ENCODE measurements at places on chromosomes 2 and 18.

GRCh38 chr2:32564417-32565035 lies 63.3 kb upstream of the TTC27 start:
- DNase-seq: no peak

GRCh38 chr2:56099963-56100362 lies 83.8 kb upstream of the CCDC85A start:
- no peak for DNase-seq

DNA sequence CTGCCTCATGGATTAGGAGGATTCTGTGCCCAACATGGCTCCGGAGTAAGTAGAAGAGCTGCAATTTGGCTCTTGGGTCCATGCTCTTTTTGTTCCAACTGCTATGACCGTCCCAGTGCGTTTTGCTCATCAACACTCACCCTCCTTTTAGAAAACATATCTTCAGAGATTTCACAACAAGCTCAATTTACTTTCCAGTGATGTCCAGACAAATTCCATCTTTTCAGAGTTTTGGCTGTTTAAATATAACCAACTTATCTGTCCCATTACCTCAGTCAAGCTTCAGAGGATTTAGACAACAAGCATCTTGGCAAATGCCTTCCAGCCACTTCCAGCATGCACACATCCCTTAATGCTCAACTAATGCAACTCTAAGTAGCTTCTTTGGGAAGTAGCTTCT lies 6.9 kb upstream of the SLC14A2 start:
- DNase-seq: no peak

DNA sequence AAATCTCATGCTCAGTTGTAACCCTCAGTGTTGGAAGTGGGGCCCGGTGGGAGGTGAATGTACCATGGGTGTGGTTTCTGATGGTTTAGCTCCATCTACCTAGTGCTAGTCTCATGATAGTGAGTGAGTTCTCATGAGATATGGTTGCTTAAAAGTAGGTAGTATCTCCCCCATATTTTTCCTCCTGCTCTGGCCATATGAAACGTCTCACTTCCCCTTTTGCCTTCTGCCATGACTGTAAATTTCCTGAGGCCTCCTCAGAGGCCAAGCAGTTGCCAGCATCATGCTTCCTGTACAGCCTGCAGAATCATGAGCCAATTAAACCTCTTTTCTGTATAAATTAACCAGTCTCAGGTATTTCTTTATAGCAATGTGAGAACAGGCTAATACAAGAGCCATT lies 62.8 kb upstream of the RNF152 start:
- no peak for DNase-seq

- DNase-seq: peak; percentile 40
Observed at GRCh38 chr18:23540867-23541266, 37.6 kb downstream of the RMC1 start.

- DNase-seq: no peak
Observed at GRCh38 chr18:3793545-3793944, 343.6 kb downstream of the TGIF1 start.

DNA sequence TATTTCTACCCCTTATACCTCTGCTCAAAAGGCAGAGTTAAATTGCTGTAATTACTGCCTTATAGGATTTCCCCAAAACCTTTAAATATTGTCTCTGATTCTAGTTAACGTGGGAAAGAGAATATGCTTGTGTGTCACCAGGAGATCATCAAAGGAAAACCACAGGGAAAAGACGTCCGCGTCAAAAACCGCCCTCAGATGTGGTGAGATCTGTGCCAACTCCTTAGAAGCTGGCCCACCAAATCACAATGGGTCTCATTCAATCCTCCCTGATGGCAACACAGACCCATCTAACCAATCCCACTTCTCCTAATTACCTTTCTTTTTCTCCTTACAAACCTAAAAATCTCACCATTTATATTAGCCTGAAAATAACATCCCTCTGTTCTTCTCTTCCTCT lies 25.4 kb downstream of the VPS54 start:
- no peak for DNase-seq

DNA sequence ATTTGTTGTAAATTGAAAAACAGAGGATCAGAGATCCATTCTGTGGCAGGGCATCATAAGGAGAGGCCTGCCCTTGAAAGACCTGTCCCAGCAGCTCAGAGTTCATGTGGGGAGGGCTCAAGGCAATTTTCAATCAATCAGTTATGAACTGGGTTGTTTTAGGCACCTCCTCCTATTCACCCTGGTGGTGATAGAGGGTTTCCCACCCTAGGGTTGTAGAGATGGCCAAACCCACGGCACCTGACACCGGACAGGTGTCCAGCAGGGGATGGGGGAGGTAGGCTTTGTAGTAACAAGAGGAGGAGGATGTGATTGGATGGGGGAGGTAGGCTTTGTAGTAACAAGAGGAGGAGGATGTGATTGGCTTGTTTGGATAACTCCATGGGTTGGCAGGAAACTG lies 205.7 kb downstream of the SOCS6 start:
- DNase-seq: no peak

DNA sequence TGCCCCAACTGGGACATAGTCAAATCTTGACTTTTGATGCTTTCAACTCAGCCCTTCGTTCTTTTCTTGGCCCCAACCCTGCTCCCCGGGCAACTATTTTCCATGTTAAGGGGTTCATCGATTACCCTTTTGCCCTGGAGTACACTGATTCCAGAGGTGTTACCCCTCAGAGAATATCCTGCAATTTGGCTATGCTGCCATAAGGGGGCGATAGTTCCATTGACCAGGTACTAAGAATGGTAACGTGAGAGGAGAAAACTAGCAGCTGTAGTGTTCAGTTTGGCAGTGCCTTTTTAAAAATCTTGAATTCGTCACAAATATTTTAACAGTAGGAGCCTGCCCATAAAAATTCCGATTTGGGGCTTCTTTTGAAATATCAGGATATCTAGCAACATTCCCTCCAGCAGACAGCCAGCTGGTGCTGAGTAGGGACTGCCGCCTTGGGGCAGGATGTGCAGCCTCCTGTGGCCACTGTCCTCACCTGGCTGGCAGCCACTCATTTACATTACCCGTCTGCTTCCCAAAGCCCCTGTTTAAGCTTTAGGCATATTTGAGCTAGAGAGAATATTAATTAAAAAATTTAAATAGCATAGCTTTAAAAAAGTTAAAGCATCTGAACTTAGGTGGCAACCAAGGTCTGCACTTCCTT lies 146.3 kb upstream of the SKOR2 start:
- DNase-seq: no peak

GRCh38 chr18:69380324-69380723 lies 20.4 kb upstream of the DOK6 start:
- no peak for DNase-seq

GRCh38 chr18:79580498-79581171 lies 99.0 kb upstream of the CTDP1 start:
- DNase-seq: no peak

DNA sequence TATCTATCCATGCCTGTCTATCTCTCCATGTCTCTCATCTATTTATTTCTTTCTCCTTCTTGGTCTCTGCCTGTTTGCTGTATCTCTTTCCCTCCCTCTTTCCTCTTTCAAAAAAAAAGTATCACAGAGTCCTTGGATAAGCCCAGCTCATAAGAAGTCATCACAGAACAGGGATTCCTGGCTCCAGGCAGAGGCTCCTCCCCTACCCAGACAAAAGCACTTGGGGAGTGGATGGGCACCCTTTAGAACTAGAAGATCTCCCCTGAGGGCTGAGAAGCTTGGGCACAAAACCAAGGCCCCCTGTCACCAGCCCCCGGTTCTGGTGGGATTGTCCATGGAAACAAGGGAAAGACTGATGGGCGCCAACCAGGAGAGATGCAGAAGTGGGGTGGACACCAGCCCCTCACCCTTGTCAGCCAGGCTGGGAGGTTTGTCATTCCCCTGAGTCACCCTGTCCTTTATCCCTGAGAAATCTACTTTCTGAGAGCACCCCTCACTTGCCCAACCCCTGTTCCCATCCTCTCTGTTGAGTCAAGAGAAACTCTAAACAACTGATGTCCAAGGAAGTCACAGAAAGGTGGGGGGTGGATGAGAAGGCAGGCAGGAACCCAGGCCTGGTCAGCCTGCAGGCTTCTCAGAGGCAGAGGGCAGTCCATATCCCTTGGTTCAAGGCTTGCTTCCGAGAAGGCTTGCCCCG lies 127.1 kb downstream of the TNS1 start:
- DNase-seq: no peak

DNA sequence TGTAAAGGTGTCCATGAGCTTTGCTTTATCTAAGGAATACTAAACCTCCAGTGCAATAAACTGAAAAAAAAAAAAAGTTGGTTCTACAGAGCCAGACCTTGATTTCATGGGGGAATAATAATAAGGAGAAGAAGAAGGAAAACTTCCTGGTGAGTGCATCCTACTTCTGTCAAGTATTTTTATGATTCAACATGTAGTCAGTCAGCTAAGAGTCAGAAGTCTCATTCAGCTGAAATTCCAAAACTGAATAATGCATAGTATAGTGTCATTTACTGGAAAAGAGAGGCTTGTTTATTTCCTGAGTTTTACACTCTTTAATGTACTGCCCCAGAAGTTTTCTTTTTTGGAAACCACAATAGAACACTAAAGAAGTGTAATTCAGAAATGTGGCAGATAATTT lies 77.8 kb upstream of the TACR1 start:
- no peak for DNase-seq

DNA sequence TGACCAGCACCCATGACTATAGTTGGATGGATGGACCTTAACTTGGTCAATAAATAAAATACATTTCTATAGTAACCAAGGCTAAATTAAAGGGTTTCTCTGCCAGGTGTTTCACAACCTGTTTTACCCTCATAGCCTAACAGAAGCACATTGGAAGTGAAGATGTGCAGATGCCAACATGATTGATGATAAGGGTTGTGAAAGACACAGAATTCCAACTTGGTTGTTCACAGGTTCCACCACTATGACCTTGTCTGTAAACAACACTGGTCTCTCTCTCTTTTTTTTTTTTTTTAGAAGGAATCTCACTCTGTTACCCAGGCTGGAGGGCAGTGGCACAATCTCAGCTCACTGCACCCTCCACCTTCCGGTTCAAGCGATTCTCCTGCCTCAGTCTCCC lies 37.5 kb upstream of the PTH2R start:
- no peak for DNase-seq

DNA sequence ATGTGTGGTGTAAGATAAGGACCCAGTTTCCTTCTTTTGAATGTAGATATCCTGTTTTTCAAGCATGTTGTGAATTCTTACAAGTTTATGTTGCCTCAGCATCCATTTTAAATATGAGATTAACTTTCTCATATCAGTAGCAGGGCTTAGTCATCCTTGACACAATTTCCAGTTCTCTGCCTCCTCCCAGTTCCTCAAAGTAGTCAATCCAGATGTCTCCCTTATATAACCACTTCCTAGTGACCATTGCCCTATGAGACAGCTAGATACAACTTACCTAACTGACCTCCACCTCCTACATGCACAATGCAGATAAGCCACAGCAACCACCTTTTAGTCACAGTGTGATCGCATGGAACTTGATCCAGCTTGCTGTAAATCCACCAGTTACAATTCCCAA lies 269.2 kb upstream of the ZNF521 start:
- no peak for DNase-seq

GRCh38 chr2:215171796-215172195 lies 33.4 kb upstream of the ABCA12 start:
- no peak for DNase-seq

DNA sequence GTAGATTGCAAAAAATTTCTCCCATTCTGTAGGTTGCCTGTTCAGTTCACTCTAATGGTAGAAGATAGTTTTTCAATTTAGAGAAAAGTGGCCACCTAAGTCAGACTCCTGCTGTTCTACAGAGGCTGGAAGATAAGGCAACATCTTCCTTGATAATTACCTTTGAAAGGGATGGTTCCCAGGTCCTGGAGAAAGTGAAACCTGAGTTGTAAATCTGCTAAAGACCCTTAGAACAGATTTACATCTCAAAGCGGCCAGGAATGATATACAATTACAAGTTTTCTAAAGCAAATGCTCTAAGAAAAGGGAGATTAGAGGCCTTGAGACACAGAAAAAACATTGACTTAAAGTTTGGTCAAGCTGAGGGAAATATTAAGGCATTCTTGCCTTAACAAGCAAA lies 1350.2 kb upstream of the FAM98A start:
- no peak for DNase-seq

GRCh38 chr2:75582840-75583239 lies 22.1 kb upstream of the EVA1A start:
- DNase-seq: no peak

GRCh38 chr2:25608718-25609117 lies 64.7 kb downstream of the DTNB start:
- DNase-seq: no peak

GRCh38 chr2:112148477-112148876 lies 10.3 kb downstream of the FBLN7 start:
- DNase-seq: no peak

DNA sequence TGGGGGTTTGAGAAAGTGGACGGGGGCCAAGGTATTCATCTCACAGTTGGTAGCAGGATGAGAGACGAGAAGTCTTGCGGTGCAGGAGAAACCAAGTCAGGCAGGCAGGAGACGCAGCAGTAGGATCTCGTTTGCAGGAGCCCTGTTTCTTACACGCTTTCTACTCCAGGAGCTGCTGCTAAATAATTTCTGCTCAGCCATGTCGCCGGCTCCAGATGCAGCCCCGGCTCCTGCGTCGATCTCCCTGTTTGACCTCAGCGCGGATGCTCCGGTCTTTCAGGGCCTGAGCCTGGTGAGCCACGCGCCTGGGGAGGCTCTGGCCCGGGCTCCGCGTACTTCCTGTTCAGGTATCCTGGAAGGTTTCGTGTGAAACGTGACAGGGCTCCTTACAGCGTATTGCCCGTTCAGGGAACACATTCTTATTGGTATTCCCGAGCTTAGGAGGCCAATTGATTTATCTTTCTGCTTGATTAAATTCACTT lies 494 bp downstream of the ANKZF1 start:
- DNase-seq: peak; percentile 39

DNA sequence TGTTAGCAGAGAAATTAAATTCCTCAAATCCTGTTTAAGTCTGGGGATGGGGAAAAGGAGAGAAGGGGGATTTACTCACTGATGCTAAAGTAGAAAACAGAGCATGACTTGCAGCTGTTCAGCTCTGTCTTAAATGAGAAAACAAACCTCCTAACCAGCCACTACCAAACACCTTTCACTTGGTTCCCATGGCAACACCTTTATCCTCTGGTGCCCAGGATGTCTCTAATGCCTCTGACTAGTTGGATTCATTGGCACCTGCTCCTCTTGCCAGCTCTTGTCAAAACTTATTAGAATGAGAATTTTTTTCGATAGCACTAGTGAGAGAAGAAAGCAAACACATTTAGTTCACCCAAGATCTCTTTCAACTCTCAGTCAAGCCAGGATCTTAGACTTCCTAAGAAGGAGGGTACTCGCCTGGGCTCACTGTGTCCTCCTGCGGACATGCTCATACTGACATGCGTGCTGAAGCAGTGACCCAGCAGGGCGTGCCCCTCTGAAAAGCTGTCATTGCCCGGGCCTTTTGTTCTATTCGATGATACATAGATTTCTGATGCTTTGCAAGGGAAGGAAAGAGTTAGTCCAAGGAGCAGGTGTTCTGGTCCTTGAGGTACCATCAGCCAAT lies 656.0 kb upstream of the CELF4 start:
- DNase-seq: no peak

Data from CD4-positive, alpha-beta T cell treated with Interleukin-12 subunit alpha and Interleukin-12 subunit beta, for 1 hour (primary cell).